Thoracic aorta (tissue), 2 donors: ENCODE measurements at places on chromosomes 12 and 14. TPM values are rescaled to one million over a fixed set of nuclear protein-coding genes. Genes with fewer than 3 reads are reported as not detected.

DNA sequence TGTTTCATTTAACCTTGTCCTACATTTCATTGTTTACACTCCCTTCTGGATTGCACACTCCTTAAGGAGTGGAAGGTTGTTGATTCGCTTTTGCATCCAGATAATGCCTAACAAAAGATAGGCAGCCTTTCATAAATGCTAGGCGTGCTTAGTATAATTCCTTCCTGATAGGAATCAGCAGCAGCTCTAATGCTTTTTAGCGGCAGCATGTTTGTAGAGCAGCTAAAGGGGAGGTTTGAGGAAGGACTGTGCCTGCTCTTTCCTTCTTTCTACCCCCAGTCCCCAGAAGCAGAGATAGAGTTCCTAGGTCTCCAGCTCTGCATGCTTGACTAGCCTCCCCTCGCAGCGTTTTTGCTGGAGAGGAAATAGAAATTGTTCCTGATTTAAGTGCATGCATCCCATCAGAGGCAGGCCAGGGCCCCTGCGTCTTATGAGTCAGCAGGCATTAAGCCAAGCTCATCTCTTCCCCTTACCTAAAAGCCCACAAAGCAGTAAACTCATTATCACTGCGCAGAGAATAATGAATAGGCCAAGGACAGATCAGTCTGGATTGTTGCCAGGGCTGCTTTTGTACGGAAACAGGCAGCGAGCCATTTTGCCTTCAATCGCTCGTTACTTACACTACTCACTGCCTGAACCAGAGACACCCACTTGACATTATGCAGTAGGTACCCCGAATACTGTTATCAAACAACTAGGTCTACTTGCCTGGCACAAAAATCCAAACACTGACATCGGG lies 14.0 kb upstream of the TBPL2 start:
- DNase-seq: no peak

GRCh38 chr14:55383541-55384140 lies 28.0 kb downstream of the ATG14 start:
- no peak for DNase-seq

DNA sequence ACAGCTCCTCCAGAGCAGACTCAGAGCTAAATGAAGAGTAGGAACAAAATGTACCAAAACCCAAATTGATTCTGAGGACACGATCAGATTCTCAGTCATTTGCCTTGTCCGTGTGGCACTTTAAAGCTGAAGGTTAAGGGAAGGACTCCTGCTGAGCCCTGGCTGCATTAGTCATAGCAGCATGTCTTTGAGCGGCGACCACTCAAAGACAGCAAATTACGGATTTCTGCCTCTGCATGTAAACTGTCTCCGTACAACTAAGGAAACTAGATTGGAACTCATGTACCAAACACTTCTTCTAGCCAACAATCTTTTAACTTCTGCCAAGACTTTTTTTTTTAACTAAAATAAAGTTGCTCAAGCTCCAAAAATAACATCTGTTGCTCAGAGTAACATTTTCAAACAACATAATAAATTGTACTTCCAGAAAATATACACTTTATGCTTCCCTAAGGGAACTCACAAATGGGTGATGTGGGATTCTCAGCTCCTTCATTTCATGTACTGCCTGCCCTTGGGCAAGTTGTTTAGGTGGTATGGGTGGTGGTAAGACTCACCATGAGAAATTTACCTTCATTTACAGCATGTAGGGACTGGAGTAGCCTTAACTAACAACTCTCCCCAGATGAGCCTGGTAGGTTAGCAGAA lies 56.1 kb downstream of the RERG start:
- DNase-seq: no peak

DNA sequence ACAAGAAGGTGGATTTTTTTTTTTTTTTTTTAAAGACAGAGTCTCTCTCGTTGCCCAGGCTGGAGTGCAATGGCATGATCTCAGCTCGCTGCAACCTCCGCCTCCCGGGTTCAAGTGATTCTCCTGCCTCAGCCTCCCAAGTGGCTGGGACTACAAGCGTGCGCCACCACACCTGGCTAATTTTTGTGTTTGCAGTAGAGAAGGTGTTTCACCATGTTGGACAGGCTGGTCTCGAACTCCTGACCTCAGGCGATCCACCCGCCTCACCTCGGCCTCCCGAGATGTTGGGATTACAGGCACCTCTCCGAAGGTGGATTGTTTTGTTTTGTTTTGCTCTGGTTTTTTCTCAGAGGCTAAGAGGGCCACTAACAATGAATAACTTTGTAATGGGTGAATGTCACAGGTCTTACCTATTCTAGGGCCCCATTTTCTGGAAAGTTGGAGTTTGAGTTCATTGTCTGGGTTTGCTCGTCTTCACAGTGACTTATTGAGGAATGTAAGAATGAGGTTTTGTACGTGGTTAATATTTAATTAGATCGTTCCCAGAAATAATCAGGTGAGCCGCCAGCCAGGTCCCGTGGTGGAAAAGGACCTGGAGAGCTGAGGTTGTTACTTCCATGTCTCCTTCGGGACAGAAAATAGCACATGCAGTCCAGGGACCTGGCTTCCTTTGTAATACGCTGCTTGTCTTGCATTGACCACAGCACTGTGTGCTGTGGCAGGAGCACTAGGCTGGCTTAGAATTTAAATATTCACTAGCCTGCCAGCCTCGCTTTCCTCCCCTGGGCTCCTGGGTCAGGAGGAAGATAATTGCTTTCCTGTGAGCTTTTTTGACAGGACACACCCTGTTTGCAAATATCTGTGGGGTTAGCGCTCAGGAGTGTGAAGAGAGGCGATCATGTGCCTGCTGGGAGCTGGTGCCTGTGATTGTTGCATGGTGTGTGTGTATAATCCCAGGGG lies 2.3 kb downstream of the HIP1R start:
- DNase-seq: no peak

The ZNF891 gene
- 4.3 TPM for total RNA-seq

GRCh38 chr14:78610994-78611393 lies 440.8 kb downstream of the NRXN3 start:
- no peak for DNase-seq

GRCh38 chr12:66189486-66189843 lies 451 bp downstream of the IRAK3 start:
- DNase-seq: no peak

The RNU4-1 gene
- total RNA-seq: not detected

The CIROP gene
- total RNA-seq: 1.1 TPM

The SPX gene
- total RNA-seq: 0.81 TPM

The TMEM63C gene
- not detected for total RNA-seq

GRCh38 chr14:85622986-85623685 lies 93.2 kb downstream of the FLRT2 start:
- no peak for DNase-seq

The RAN gene
- total RNA-seq: 168 TPM

DNA sequence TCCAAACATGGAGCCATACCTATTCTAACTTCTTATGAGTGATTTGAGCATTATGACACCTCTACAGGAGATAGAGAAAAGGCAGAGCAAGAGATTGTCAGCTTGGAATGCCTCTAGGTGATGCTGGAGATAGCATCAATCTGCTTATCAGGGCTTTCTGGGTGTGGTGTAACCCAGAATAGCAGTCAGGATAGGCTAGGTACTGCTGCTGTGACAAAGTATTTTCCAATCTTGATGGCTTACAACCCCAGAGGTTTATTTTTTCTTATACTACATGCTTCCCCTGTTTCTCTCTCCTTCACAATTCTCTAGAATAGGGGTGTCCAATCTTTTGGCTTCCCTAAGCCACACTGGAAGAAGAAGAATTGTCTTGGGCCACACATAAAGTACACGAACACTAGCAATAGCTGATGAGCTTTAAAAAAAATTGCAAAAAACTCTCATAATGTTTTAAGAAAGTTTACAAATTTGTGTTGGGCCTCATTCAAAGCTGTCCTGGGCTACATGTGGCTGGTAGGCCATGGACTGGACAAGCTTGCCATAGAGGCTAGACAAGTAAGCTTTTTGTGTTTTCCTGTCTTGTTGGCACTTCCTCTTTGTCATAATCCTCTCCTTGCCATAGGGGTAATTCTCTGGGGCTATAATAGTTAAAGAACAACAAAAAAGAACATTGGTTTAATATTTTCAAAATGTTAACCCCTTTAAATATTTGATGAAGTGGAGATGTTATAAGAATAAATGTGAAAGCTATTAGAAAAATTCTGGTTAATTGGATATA lies 123.9 kb upstream of the PMCH start:
- no peak for DNase-seq

GRCh38 chr14:50635141-50635540 lies 33.0 kb downstream of the SAV1 start:
- DNase-seq: no peak

The LRFN5 gene
- 0.41 TPM for total RNA-seq

- DNase-seq: no peak
These were observed 315.6 kb upstream of the PRKD1 start for GRCh38 chr14:30243207-30243606.

The SLC35F4 gene
- not detected for total RNA-seq

DNA sequence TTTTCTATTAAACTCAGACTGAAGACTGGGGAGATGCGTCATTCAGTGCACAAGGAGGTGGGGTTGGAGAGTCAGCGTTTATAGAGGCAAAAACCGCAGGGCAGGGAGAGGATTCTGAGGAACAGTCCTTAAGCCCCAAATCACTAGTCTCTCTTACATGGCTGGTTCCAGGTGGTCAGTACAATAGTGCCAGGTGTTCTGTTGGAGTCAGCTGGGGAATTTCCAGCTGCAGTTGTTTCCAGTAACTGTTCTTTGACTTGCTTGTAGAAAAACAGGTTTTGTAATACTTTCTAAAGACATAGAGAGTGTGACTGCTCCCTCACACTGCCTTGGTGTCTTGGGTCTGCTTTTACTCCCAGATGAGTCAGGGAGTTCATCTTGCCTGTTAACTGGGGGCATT lies 192.2 kb downstream of the TMTC3 start:
- no peak for DNase-seq

The MUCL1 gene
- not detected for total RNA-seq

- no peak for DNase-seq
These were observed 7.0 kb downstream of the MLXIP start for GRCh38 chr12:122085591-122085990.

- peak; percentile 21 for DNase-seq
These were observed 54.5 kb upstream of the MAX start for GRCh38 chr14:65156568-65157366.

DNA sequence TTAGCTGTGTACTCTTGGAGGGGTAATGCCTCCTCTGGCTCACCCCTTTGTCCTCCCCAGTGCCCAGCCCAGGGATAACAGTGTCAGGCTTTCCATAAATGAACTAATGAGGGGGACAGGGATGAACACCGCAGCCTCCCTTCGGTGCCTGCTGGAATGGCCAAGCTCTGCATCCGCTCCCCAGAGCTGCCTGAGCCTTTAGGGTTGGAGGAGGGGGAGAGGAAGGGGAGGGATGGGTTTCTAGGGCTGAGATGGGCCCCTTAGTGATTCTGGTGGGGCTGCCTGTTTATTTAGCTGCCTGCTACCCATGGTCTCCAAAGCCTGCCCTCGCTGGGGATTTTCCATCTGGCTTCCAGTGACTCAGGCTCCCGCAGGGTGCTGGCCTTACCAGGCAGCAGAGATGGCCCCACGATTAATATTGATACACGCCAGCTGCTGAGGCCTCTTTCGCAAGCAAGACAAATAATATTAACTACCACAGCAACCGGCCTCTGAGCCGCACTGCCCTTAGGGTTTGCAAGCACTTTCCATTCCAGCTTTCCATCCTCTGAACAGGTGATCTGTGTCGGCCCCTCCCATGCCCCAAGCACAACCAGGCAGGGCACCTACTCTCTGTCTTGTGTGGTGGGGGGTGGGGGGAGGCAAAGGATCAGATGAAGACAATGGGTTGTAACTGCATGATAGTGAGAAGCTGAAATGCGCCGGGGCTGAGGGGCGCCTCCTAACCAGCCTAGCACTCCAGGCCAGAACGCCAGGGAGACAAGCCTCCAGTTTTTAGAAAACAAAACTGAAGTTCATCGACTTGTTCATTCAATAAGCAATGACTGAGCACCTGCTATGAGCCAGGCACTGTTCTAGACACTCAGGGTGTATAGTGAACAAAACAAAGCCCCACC lies 56.7 kb downstream of the C14orf132 start:
- DNase-seq: no peak

The THAP2 gene
- 5.9 TPM for total RNA-seq
